Globus pallidus (tissue), 1 donor: ENCODE measurements at places on chromosomes 1 and 21.

DNA sequence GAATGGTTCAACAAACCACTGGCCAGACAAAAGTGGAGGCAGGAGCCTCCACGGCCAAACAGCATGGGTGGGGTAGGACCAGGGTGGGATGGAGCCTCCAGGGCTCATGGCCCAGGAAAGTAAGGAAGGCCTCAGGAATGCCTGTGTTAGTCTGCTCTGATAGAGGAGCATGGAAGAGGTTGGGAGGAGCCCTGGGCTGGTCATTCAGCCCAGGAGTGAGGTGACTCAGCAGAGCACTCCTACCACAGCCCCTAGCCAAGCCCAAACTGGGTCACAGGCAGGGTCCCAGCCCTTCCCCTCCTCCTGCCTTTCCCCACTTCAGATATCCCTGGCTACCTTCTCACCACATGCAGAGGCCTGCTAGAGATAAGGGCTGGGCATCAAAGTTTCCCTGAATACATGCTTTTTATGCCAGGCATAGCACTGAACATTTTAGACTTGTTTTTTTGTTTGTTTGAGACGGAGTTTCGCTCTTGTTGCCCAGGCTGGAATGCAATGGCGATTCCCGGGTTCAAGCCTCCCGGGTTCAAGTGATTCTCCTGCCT lies 3.1 kb upstream of the SHISA4 start:
- no peak for DNase-seq

DNA sequence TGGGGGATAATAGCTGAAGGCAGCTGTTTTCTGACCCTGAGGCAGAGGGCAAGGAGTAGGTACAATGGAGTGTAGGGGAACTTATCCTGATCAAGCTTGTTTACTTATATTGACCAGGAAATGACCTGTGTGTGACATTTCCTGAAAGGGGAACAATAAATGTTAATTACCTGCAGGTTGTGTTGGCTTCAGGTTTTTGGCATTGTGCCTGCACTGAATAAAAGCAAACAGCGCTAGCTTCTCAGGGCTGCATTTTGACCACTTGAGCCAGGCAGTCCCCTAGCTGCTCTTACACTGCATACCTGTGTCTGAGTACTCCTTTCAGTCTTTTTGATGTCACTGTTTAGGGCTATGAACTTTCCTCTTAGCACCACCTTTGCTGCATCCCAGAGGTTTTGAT lies 40.6 kb downstream of the DRAM2 start:
- no peak for DNase-seq

- DNase-seq, result no peak
Measured at GRCh38 chr21:15301014-15301413, 236.2 kb upstream of the NRIP1 start.

GRCh38 chr1:213793482-213794067 lies 194.2 kb upstream of the PROX1 start:
- DNase-seq, result no peak

- DNase-seq, result no peak
Measured at GRCh38 chr1:225896937-225897549, 8.1 kb upstream of the LEFTY1 start.

- DNase-seq, result no peak
Measured at GRCh38 chr1:93658188-93658587, 23.4 kb downstream of the BCAR3 start.

DNA sequence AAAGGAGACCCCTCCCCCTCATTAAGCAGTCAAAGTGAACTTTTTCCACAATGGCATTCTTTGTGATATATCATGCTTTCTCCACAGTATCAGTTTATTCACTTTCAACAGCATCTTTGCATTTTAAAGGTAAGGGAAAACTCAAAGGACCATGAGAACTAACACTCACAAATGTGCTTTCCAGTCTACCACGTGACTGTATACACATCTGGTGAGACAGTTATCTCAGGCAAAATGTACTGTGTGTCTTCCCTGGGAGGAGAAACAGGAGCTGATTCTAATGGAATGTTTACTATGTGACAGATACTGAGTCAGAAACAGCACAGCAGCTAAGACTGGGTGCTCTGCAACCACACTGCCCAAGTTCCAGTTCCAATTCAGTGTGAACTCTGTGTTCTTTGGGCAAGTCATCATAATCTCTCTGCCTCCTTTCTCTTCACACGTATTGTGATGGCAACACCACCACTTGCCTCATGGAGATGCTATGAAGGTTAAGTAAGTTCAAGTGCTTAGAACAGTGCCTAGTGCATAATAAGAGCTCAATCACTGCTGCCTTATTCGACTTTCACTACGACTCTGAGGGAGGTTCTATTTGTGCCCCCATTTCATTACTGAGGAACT lies 79.0 kb downstream of the SLC45A1 start:
- DNase-seq, result no peak

GRCh38 chr1:228152918-228153258 lies 3.2 kb downstream of the GJC2 start:
- no peak for DNase-seq
